ENCODE measurements at places on chromosomes 13 and 19.

DNA sequence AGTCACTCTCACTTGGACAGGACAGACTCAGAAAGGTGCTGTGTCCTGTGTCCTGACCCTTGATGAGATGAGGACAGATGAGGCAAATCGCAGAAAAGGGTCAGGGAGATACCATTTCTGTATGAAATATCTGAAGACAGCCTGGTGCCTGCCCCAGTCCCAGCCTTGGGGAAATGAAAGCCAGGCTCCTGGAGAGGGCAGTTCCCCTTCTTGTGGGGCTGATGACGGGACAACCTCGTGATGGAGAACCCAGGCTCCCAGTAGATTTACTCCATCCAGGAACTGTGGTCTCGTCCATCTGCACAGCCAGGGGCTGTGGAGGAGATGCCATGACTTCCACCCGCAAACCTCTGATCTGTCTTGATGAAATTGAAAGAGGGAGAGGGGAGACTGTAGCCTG, 13.8 kb downstream of the LILRB1 start:
- peak; percentile 85 for DNase-seq

- peak; percentile 49 for DNase-seq
These were observed 766 bp downstream of the LRRC25 start for GRCh38 chr19:18396471-18397241.

DNA sequence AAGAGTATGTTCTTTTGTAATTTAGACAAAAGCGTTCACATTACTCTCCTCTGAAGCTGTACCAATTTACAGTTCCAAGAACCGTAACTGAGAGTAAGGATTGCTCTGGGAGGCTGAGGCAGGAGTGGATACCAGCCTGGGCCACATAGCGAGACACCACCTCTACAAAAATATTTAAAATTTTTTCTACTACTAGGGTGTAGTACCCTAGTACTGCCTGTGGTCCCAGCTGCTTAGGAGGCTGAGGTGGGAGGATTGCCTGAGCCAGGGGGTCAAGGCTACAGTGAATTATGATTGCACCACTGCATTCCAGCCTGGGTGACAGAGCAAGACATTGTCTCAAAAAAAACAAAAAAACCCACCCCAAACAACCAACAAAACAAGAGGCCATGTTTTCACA, 12.1 kb upstream of the CYP2A6 start:
- DNase-seq: no peak

DNA sequence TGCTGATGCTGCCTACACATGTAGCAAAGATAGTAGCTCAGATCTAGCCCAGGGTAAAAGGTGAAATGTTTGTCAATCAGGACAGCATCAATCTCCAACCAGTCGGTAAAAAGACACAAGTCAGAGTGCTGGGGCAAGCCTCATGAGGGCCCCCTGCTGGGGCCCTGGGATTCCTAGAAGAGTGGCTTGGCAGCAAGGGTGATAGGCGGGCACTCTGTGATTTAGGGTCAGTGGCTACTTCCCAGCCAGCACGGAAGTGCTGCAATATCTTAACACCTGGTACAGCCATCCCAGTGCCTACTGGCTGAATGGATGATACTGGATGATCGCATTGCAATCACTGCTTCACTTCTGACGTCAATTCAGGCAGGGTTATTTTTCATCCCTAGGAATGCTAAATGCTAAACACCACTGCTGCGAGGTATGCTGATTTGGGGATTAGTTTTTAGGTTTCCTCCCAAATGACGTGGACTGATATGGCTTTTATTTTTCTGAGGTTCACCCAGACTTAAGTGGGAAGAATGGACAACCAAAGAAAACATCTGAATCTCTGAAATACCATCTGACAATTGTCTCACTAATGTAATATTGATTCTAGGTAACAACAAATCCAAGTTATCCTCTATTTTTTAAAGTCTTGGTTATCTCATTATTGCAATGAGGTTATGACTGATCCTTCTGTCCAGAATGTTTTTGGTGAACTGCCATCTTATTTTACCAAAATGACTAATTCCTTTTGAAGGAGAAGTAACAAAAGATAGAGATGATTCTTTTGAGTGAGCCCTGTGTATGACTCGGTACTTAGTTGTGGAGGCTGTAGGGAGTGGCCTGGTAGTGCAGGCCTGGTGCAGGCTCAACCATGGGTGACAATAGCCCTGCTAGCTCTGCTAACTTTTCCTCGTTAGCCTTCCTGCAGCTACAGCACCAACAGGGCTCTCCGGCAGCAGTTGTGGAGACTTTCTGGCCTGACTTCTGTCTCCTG, 432.5 kb downstream of the FGF9 start:
- DNase-seq: no peak

- no peak for DNase-seq
These were observed 5.3 kb upstream of the EPSTI1 start for GRCh38 chr13:42997381-42997780.

GRCh38 chr13:19860884-19861655, 2.4 kb downstream of the ZMYM5 start:
- DNase-seq: peak; percentile 53

GRCh38 chr19:28841531-28841930, 371.4 kb downstream of the UQCRFS1 start:
- peak; percentile 40 for DNase-seq

- peak; percentile 84 for DNase-seq
These were observed 16.1 kb downstream of the VSTM1 start for GRCh38 chr19:54047616-54048015.

DNA sequence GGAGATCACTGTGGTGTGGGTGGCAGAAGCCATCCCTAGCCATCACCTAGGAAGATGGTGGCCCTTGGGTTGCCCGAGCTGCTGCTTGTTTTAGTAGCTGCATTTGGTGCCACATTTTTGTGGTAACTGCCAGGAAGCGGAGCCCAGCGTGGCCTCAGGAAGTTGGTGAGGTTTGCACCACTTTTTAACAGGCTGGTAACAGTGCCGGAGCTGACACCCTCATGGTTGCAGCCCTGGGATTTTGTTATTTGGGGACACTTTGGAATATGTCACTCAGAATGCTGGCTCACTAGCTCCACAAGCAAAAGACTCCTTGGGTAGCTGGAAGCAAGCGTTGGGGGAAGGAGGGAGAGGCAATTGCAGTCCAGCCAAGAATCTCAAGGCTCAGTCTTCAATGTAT, 22.1 kb downstream of the ACTN4 start:
- DNase-seq: peak; percentile 60

GRCh38 chr19:803686-804418, 6.6 kb downstream of the PTBP1 start:
- no peak for DNase-seq

DNA sequence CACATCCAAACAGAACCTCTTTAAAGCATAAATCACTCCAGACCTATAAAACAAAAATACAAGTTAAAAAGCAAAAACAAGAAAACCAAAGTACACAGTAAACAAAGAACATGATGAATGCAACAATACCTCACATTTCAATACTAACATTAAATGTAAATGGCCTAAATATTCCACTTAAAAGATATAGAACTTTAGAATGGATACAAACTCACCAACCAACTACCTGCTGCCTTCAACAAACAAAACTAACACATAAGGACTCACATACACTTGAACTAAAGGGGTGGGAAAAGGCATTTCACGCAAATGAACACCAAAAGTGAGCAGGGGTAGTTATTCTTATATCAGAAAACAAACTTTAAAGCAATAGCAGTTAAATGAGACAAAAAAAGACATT, 44.9 kb upstream of the PABPC3 start:
- no peak for DNase-seq

- DNase-seq: no peak
These were observed 10.3 kb downstream of the ZNF480 start for GRCh38 chr19:52307275-52307674.

DNA sequence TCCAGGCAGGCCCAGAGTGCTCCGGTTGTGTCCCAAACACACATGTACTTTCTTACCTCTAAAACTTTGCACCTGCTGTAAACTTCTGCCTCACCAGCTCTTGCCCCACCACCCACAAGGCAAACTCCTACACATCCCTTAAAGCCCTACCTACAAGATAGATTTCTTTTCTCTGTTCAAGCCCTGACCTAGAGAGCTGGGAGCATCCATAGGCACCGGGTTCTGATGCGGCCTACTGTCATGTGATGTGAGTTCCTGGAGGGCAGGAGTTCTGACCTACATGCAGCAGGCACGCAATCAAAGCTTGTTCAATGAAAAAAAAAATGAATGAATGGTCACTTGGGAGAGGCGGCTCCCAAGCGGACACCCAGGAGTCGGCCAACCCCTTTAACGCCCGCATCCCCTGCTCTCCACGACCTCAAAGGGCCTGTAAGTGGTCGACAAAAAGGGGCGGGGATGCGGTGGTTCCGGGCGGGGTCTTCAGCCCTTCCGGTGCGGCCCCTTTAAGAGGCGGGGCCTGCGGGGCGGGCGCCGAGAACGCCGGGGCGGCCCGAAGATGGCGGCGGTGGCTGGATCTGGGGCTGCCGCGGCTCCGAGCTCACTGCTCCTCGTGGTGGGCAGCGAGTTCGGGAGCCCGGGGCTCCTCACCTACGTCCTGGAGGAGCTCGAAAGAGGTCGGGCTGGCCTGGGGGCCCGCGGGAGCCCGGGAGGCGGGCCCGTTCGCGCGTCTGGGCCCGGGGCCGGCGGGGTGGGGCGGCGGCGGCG, at the start of gene MAP1S:
Gene MAP1S (plus strand): TSS at position 534 of the 765 bp plus-strand sequence. CDS start 23 bp downstream, at position 557.
- peak; percentile 51 for DNase-seq

DNA sequence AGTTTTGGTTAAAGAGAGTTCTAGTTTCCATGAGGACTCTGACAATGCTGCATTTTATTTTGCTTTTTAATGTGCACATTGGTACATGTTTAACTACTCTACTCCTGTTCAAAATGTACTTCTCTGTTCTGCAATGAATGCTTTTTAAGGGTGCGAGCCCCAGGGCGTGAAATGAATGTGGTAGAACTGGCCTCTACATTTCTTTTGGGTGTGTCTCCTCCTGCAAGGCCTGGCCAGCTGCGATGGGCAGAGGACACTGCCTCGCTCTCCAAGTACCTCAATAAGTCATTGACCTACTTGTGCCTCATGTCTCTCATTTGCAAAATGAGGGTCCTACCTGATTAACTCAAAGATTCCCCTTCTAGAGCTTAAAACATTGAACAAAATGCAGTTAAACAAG, 6.7 kb downstream of the RGS9BP start:
- DNase-seq: no peak

DNA sequence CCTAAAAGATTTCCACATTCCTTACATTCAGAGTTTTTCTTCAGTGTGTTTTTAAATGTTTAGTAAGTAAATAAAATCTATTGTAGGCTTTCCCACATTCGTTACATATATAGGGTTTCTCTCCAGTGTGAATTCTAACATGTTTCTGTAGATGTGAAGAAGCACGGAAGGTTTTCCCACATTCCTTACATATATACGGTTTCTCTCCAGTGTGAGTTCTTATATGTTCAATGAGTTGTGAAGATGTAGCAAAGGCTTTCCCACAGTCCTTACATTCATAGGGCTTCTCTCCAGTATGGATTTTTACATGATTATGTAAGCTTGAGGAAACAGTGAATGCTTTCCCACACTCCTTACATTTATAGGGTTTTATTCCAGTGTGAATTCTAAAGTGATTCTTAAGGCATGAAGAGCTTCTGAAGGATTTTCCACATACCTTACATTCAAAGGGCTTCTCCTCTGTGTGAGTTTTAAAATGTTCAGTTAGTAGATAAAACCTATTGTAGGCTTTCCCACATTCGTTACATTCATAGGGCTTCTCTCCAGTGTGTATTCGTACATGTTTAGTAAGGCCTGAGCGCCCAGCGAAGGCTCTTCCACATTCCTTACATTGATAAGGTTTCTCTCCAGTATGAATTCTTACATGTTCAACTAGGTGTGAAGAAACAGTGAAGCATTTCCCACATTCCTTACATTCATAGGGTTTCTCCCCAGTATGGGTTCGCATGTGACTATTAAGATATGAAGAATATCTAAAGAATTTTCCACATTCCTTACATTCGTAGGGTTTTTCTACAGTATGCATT, 18.2 kb downstream of the ZNF121 start:
- DNase-seq: peak; percentile 42

GRCh38 chr13:108328848-108329247, 59.3 kb downstream of the TNFSF13B start:
- no peak for DNase-seq

DNA sequence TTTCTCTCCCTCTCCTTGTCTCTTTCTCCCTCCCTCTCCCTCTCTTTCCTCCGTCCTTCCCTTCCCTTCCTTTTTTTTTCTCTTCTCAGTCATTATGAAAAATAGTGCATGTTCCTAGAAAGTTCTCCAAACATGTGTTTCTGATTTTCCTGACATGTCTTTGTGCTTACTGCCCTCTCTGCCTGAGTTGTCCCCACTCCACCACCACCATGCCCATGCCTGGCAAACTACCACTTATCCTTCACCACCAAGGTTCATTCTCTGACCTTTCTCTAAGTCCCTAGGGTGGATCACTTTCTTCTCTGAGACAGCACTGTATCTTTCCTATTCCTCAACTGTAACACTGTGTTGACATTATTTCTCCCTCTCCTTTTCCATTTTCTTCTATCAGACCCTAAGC, 98.2 kb downstream of the LACC1 start:
- DNase-seq: no peak

DNA sequence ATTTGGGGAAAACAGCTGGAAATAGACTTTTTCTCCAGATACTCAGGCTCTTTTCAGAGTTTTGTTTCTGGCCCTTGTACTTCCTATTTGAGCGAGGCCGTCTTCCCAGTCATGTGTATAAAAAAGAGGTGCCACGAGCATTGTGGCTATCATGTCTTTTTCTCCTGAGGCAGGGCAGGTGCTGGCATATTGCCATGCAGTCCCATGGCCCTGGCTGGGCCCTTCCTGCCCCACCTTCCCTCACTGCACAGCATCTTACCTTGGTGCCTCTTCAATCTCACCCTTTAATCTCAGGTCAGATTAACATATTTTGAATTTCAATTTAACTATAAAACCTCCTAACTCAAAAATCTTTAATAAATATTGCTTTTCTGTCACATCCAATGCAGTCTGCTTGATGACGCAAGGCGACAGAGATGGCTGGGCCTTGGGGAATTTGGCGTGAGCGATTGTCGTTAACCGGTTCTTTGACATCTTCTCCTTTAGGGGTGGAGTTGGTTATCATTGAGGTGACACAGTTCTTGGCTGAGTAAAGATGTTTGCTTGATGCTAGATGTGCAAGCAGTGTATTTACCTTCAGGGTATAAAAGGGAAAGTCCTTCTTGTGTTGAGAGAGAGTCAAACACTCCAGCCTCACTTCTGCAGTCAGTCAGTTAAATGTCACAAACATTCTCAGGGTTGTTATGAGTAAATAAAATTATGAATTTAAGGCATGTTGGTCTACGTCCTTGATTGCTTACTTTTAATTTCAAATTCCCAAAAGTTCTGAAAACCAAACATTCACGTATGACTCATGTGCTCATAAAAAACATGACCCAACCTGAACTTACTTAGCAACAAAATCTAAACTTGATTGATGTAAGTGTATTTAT, 289.9 kb downstream of the MYO16 start:
- DNase-seq: no peak

- DNase-seq: no peak
These were observed 97.5 kb downstream of the DIAPH3 start for GRCh38 chr13:60066226-60066625.

All from MV-4-11 (cell line).